ENCODE measurements at places on chromosomes 13 and 19.

DNA sequence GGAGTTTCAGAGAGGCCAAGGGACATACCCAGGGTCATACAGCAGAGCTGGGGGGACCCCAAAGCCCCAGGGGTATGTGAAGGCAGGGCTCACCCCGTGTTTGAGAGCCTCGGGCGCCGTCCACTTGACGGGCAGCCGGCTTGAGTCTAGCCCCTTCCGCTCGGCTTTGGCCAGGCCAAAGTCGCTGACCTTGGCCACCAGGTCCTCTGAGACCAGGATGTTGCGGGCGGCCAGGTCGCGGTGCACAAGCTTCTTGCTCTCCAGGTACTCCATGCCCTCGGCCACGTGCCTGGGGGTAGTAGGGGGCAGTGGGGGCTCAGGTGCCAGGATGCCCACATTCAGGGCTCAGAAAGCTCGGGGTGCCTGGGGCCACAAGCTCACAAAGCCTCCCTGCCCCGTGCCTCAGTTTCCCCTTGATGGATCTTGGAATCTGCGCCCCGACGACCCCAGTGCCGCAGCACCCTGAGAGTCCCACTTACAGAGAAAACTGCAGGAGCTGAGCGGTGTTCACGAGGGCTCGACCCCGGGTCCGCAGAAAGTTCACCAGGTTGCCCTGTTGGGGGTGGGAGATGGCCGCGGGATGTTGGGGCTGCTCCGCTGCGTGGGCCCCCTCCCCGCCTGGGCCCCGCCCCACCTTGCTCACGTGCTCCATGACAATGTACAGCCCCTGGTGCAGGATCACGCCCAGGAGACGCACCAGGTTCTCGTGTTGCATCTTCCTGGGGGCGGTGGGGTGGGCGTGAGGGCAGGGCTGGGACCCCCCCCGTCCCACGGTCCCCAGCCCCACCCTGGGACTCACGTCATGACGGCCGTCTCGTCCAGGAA lies 7.1 kb downstream of the MATK start:
- DNase-seq, result no peak

DNA sequence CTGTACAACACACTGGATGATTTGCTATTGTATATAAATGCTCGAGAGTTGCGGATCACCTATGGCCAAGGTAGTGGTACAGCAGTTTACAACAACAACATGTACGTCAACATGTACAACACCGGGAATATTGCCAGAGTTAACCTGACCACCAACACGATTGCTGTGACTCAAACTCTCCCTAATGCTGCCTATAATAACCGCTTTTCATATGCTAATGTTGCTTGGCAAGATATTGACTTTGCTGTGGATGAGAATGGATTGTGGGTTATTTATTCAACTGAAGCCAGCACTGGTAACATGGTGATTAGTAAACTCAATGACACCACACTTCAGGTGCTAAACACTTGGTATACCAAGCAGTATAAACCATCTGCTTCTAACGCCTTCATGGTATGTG lies 21.5 kb downstream of the OLFM4 start:
- DNase-seq, result no peak

DNA sequence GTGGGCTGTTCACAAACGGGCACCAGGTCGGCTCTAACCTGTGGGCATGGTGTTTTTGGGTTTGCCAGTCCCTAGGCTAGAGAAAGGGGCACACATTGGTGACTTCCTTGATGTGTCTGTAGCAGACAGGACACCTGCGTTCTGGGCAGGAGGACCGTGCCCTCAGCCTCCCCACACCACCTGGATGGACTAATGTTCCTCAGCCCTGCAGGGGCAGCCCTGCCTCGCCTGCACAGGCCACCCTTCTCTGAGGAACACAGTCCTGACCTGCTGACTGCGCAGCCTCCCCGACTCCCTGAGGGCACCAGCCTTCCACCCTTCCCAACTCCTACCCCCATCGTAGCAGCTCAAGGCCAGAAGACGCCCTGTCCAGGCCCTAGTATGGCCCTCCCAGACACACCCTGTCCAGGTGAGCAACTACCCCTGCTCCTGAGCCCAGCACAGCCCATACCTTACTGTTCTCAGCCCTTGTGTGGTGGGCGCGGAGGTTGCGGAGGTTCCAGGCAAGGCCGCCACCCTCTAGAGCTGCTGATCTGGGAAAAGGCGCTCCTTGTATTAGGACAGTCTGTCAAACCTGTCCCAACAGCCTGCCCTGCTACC lies 55.7 kb downstream of the GGACT start:
- DNase-seq, result no peak

DNA sequence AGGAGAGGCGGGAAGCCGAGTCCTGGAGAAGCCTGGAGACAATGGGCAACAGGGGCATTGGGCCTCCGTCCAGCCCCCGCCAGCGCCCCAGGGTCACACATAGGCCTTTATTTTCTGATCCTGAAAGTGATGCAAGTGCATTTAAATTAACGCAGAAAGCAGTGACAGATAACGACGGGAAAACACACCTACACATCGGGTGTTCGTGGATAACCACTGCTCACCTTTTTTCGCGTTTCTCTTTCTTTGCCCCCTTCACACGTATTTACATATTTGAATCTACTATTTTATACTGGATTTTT lies 30.4 kb upstream of the GRTP1 start:
- no peak for DNase-seq

DNA sequence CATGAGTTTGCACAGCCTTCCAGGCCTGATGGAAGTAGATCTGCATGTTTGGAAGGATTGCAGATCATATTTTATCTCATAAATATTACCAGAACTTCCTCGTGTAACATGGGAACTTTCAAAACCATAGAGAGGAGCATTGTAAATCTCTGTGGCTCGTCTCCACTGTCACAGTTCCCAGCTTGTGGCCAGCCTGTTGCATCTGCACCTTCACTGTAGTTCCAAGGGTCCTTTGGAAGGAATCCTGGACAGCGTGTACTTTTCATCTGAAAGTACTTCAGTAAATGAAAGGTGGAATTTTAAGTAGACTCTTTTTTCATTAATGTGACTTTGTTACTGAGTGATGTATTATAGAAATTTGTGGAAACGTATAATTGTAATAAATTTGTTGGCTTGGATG lies 105.4 kb downstream of the ATP11A start:
- DNase-seq, result no peak

- DNase-seq, result no peak
These were observed 4.3 kb downstream of the F2RL3 start for GRCh38 chr19:16892868-16893685.

- no peak for DNase-seq
These were observed 145.5 kb downstream of the DLEU7 start for GRCh38 chr13:50697746-50698539.

DNA sequence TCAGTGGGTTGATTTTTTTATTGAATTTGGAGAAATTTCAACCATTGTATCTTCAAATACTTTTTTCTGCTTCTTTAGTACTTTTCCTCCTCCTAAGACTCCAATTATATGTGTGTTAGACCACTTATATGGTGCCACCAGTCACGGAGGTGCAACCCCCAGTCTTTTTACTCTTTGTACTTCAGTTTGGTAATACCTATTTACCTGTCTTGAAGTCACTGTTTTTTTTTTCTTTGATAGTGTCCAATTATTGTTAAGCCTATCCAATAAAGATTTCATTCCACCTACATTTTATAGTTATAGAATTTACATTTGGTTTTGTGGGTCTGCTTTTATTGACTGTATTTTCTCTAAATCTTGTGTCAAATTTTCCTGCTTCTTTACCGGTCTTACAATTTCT lies 14.9 kb downstream of the ZNF283 start:
- no peak for DNase-seq
